ENCODE measurements at places on chromosomes 3 and 15.

DNA sequence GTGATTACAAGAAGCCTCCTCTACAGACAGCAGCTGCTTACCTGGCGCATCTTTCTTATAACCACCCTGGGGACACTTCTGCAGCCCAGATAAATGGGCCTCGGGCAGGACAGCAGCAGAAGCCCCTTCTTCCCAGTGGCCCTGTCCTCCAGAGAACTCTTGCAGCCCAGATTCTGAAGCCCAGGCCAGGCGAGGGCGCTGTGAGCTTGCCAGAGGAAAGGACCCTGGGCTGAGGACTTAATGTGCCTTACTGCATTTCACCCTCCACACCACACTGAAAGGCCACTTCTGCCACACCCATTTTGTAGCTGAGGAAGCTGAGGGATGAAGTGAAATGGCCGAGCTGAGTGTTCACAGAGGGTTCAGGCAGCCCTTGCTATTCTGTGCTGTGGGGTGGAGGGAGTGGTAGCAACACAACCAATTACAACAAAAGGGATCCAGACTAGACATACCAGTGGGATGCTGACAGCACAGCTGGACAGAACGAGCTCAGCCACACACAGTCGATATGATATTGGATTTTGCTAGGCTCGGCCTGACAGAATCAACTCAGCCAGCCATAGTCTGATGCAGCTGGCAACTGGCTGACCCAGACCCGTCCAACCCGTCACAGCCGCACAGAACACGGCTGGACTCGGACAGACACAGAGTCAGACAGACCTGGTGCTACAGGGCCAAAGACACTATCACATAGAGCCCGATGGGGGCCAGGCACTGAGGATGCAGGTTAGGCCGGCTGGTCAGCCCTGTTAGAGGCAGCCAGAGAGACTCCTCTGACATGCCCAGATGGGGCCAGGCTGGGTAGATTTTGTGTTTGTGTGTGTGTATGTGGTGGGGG lies 7.3 kb downstream of the ACOX2 start:
- DNase-seq, result no peak

DNA sequence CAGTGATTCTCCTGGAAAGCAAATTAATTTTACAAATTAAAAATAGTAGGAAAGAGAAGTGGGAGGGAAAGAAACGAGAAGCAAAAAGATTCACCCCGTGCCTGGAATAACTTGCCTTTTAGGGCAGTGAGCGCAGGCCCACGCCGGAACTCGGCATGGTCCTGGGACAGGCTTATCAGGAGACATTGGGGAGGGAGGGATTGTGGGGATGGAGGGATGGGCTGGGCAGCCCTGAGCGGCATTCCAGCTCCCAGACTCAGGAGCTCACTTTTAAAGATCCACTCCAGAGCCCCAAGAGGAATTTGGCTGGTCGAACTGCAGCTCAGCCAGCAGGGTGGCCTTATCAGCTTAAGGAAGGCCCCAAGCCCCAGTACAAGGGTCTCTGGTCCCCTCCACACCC lies 117.9 kb downstream of the ADCY5 start:
- DNase-seq, result no peak

- no peak for DNase-seq
These were observed 375.2 kb downstream of the LSAMP start for GRCh38 chr3:116070061-116070460.

- no peak for DNase-seq
These were observed 38.5 kb upstream of the TFRC start for GRCh38 chr3:196120291-196120951.

DNA sequence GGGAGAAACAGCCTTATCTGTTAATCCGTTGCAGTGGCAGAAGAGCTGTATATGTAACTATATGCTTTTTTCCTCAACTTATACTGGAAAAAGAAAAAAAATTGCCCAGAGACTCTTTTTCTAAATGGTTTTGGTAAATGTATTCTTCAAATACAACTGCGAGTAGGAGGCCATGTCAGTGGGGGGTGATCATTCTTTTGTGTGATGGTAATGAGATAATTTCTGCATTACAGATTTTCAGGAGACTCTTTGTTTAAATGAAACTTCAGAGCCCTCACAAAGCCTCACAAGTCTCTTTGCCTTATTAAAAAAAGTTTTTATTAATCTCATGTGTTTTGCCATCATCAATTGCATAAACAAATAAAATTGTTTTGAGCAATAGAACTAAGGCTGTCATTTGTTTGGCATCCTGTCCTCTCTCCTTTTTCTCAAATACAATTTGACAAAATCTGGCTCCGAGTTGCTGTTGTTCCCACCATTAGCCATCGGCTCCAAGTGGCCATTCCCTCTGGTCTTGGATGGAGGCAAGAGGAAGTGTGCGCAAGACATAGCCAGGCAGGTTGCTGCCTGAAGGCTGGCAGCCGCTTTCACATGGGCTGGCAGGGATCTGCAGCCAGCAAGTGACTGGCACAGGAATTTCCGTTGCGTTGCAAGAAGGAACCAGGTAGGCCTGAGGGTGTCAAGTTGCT lies 116.7 kb downstream of the FNDC3B start:
- no peak for DNase-seq

DNA sequence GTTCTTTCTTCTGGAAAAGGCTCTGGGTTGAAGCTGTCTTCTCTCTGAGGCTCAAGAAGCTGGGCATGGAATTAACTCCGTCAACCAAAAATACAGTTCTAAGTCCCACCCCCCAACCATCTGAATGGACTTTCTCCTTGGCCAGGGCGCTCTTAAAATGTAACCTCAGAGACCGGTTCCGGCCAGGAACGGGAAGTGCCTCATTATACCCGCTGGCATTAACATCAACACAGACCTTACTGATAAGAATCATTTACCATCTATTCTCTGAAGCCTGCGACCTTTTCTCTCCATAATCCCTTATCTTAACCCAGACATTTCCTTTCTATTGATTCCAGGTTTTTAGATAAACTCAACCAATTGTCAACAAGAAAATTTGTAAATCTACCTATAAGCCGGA lies 64.7 kb downstream of the ATP1B3 start:
- DNase-seq, result no peak

GRCh38 chr3:96106701-96107100 lies 707.7 kb upstream of the EPHA6 start:
- no peak for DNase-seq

All from hepatic stellate cell (primary cell).